MCF 10A (cell line): ENCODE measurements at places on chromosomes 7 and 10.
A peak's percentile ranks its signal among the peaks of the same experiment; 100 is the strongest.

DNA sequence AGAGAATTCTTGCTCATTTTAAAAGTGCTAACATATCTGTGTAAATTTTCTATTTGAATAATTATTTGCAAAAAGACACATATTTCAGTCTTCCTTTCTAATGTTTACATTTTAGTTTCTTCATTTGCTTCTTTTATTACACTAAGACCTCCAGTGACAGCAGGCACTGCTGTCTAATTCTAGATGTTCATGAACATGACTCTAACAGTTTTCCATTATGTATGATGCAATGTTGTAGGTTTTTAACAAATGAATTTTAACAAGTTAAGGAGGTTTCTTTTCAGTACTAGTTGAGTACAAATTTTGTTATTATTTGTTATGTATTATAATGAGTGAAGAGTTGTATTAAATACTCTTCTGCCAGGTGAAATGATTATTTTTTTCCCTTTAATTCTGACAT lies 83.6 kb downstream of the GRB10 start:
- H3K27me3 ChIP-seq = no peaks in the 10 kb centered on the region
- H3K27ac ChIP-seq = no peak overlapping the region
- no peak for DNase-seq
- peaks cover 29% of the 10 kb centered on the region for H3K36me3 ChIP-seq

DNA sequence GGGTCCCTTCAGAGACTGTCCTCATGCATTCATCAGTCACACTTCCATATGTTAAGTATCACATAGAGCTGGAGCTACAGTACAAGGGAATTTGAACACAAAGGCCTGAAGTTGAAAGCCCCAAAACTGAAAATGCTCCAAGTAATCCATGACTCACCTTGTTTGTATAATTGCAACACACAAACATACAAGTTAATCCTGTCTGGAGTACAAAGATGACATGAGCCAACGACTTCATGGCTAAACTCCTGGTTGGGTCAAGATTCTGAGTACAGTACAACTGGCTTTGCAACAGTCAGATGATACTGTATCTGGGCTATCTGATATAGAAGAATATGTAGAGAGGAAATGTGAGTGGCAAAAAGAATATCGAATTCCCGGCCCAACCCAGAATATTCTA lies 73.1 kb upstream of the AASS start:
- peaks cover 6% of the 10 kb centered on the region for H3K4me1 ChIP-seq
- no peak overlapping the region for H3K27ac ChIP-seq

GRCh38 chr10:129421399-129422010 lies 45.5 kb upstream of the MGMT start:
- H3K27me3 ChIP-seq = no peaks in the 10 kb centered on the region
- no peaks in the 10 kb centered on the region for H3K4me1 ChIP-seq
- no peaks in the 10 kb centered on the region for H3K36me3 ChIP-seq
- H3K4me3 ChIP-seq = no peak overlapping the region
- no peak overlapping the region for H3K27ac ChIP-seq
- no peak for DNase-seq

DNA sequence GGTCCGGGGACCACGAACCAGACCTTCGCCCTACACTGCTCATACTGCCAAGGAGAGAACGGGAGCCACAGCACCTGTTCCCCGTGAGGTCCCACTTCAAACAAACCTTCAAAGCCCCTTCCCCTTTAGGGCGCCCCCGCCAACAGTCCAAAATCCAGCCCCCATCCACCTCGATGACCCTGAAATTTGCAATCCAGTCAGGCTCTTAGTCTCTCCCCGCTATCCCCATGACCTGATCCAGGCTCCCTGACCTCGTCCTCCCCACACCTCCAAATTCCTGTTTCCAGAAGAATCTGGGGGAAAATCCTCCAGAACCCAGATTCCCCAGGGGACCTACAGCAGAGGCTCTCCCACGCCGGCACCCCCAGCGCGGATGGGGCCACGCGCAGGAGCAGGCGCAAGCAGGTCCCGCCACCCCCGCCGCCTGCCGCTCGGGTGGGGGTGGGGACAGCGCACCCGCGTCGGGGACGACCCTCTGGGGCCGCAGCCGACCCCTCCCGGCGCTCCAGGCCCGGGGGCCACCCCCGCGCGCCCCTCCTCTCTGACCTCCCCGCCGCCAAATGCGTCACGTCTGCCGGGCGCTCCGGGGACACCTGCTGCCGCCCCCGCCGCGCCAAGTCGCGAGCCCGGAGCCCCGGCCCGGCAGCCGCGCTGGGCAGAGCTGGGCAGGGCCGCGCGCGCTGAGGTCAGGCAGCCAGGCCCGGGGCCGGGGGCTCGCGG lies 753 bp downstream of the CAMK2B start:
- H3K4me3 ChIP-seq = peak overlapping the region; percentile 36
- no peaks in the 10 kb centered on the region for H3K36me3 ChIP-seq

- no peaks in the 10 kb centered on the region for H3K4me1 ChIP-seq
- H3K27me3 ChIP-seq = peaks cover 19% of the 10 kb centered on the region
- no peak for DNase-seq
- no peak overlapping the region for H3K27ac ChIP-seq
- no peak overlapping the region for H3K4me3 ChIP-seq
Measured at GRCh38 chr7:151777908-151778670, 98.8 kb downstream of the PRKAG2 start.

DNA sequence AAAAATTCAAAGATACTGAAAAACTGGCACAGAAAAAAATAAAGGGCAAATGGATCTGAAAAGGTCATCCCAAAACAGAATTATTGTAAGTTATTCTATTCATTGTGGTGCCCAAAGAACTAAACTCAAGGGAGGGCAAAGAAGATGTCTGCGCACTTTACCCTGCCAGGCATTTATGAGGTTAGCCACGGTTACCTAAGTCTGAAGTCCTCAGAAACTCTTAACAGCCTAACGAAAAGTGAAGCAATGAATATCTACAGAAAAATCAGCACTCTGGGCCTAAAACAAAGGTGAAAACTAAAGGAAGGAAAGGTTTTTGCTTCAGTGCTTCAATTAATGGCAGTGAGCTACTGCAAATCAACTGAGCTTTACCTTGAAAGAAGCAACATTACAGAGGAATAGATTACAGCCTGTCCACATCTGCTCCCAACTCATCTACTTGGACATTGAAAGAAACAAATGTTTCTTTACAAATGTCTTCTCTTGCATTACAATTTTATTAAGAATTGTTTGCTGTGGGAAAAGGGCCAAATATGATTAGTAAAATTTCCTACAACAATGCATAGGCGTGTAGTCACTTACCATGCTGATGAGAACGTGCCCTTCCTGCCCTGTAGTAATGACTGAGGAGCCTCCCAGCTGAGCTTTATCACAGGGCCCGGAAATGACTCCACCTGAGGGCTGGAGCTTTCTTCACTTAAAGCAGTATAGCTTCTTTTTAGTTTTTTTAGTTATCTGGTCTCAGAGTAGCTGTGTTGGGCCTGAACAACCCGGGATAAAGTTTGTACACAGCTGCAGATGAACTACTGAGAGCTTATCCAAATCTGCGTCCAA lies at the start of gene TUBAL3:
TSS of gene TUBAL3 (minus strand) at position 621 of the 834 bp plus-strand sequence. CDS start at position 585, 36 bp downstream.
- no peaks in the 10 kb centered on the region for H3K27me3 ChIP-seq
- DNase-seq = peak; percentile 31
- H3K27ac ChIP-seq = no peak within 1 kb of the TSS
- no peak within 1 kb of the TSS for H3K4me3 ChIP-seq
- H3K4me1 ChIP-seq = peaks cover 5% of the 10 kb centered on the region

GRCh38 chr10:71757399-71757922 lies 15.9 kb downstream of the VSIR start:
- H3K4me1 ChIP-seq = peaks cover 14% of the 10 kb centered on the region
- DNase-seq = no peak
- peak overlapping the region; percentile 5 for H3K27ac ChIP-seq

DNA sequence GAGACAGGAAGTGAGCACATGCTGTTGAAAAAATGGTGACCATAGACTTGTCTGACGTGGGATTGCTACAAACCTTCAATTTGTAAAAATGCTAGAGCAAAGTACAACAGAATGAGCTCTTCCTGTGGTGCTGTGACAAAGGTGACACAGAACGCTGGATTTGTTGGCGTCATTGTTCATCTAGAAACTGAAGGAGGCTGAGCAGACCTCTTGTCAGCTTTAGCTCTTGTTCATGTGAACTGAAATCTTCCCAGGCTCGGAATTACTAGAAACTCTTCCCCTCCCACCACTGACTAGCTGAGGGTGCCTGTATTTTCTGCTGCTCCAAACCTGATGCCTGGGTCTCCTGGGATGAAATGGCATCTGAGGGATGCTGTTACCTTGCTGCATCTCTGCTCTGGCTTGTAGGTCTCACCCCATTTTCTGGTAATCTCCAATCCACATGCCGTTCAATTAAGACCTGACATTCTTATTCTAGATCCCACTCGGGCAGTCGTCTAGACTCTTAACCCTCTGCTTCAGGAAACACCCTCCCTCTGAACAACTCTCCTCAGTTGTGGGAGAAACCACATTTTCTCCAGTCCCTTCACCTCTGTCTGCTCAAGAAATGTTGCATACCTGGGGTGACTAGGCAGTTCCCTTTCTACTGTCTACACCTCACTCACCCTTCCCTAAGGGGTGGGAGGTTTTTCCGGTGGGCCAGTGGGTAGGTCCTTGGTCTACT lies 349.3 kb downstream of the CXCL12 start:
- H3K27ac ChIP-seq = no peak overlapping the region
- H3K4me1 ChIP-seq = no peaks in the 10 kb centered on the region
- no peaks in the 10 kb centered on the region for H3K36me3 ChIP-seq
- peaks cover 9% of the 10 kb centered on the region for H3K27me3 ChIP-seq

- H3K27me3 ChIP-seq = no peaks in the 10 kb centered on the region
- no peaks in the 10 kb centered on the region for H3K4me1 ChIP-seq
- H3K27ac ChIP-seq = no peak overlapping the region
Measured at GRCh38 chr7:91383053-91383904, 119.0 kb downstream of the FZD1 start.

GRCh38 chr10:89591111-89591795 lies 53.8 kb downstream of the PANK1 start:
- H3K36me3 ChIP-seq = peaks cover 16% of the 10 kb centered on the region
- no peaks in the 10 kb centered on the region for H3K27me3 ChIP-seq

- no peaks in the 10 kb centered on the region for H3K36me3 ChIP-seq
- no peak overlapping the region for H3K4me3 ChIP-seq
- H3K27ac ChIP-seq = no peak overlapping the region
- no peaks in the 10 kb centered on the region for H3K4me1 ChIP-seq
- no peak for DNase-seq
- peaks cover 9% of the 10 kb centered on the region for H3K27me3 ChIP-seq
Measured at GRCh38 chr10:1316121-1316808, 260.1 kb downstream of the WDR37 start.

- no peaks in the 10 kb centered on the region for H3K4me1 ChIP-seq
- peaks cover 4% of the 10 kb centered on the region for H3K36me3 ChIP-seq
- H3K4me3 ChIP-seq = no peak overlapping the region
- no peak for DNase-seq
Measured at GRCh38 chr10:42942279-42942950, 134.5 kb upstream of the RET start.

DNA sequence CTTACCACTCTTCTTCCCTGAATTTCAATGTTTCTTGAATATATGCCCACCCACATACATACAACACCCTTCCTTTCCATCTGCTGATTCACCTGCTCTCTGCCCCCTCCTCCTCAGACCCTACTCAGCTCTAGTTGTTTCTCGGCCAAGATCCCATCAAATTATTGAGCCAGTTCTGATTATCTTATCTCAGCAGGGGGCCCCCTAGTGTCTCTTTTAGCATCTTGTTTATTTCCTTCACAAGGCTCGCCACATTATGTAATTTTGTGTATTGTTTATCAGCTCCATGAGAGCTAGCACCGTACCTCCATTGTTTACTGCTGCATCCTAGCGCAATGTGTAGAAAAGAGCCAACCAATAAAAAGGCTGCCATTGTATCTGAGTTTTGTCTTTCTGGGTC lies 71.9 kb downstream of the FAM13C start:
- H3K36me3 ChIP-seq = no peaks in the 10 kb centered on the region
- peaks cover 12% of the 10 kb centered on the region for H3K27me3 ChIP-seq
- peak; percentile 24 for DNase-seq
- no peak overlapping the region for H3K4me3 ChIP-seq

- no peak for DNase-seq
- H3K4me3 ChIP-seq = no peak overlapping the region
- no peaks in the 10 kb centered on the region for H3K27me3 ChIP-seq
- H3K36me3 ChIP-seq = no peaks in the 10 kb centered on the region
- no peak overlapping the region for H3K27ac ChIP-seq
Measured at GRCh38 chr10:132138596-132138995, 48.2 kb upstream of the DPYSL4 start.

DNA sequence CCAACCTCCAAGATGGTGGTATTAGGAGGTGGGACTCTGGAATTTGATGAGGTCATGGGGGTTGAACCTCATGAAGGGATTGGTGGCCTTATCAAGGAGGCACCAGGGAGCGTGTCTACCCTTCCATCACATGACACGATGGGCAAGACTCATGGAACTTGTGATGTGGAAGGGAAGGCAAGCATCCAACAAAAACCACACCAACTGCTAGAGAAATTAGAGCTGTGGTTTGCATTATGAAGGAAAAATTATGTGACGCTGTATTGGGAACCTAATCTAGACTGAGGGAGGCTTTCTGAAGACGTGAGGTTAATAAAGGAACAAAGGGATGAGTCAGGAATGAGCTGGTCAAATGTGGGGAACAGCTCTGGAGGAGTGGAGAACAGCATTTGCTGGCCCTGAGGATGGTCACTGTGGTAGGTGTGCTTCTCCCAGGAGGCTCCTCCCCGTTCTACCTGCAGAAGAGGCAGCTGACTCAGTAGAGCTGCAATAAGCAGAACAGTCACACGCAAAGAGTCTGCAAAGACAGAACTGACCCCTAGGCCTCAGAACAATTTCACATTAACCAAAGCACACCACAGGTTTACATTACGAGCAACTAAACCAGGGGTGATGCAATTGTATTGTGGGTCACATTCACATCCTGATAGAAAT lies 236.6 kb upstream of the GRB10 start:
- H3K36me3 ChIP-seq = peaks cover 18% of the 10 kb centered on the region
- no peaks in the 10 kb centered on the region for H3K27me3 ChIP-seq
- H3K4me3 ChIP-seq = no peak overlapping the region
- H3K27ac ChIP-seq = no peak overlapping the region

- H3K27me3 ChIP-seq = no peaks in the 10 kb centered on the region
- peaks cover 6% of the 10 kb centered on the region for H3K36me3 ChIP-seq
- peaks cover 28% of the 10 kb centered on the region for H3K4me1 ChIP-seq
- H3K4me3 ChIP-seq = no peak overlapping the region
Measured at GRCh38 chr10:32237644-32238345, 109.2 kb downstream of the EPC1 start.

DNA sequence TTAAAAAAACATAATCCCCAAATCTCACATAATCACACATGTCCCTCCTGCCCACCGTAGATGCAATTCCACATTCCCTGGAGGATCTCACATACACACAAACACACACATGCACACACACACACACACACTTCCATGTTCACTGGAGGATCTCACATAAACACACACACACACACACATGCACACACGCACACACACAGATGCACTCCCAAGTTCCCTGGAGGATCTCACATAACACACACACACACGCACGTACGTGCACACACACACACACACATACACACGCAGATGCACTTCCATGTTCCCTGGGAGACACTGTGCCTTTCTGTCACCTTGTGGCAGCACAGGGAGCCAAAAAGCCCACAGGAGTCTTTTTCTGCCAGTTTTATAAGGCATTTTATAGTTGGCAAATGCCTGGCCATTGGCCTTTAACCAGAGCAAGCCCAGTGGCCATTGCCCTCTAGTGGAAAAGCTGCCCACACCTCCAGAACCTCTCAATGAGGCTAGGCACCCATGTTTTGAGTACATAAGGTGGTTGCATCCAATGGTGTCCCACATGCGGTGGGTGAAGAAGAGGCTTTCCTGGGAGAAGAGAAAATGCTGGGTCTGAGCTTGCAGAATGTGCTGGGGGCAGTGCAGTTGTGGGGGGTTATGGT lies 115.4 kb upstream of the ACBD5 start:
- H3K27me3 ChIP-seq = peaks cover 21% of the 10 kb centered on the region
- peaks cover 6% of the 10 kb centered on the region for H3K4me1 ChIP-seq
- no peaks in the 10 kb centered on the region for H3K36me3 ChIP-seq

- H3K4me1 ChIP-seq = peaks cover 49% of the 10 kb centered on the region
- peak; percentile 81 for DNase-seq
- H3K36me3 ChIP-seq = peaks cover 18% of the 10 kb centered on the region
- H3K27me3 ChIP-seq = no peaks in the 10 kb centered on the region
- H3K27ac ChIP-seq = peak overlapping the region; percentile 49
Measured at GRCh38 chr7:106071356-106071998, 40.6 kb downstream of the SYPL1 start.
